ENCODE measurements at places on chromosomes 2 and 18.

DNA sequence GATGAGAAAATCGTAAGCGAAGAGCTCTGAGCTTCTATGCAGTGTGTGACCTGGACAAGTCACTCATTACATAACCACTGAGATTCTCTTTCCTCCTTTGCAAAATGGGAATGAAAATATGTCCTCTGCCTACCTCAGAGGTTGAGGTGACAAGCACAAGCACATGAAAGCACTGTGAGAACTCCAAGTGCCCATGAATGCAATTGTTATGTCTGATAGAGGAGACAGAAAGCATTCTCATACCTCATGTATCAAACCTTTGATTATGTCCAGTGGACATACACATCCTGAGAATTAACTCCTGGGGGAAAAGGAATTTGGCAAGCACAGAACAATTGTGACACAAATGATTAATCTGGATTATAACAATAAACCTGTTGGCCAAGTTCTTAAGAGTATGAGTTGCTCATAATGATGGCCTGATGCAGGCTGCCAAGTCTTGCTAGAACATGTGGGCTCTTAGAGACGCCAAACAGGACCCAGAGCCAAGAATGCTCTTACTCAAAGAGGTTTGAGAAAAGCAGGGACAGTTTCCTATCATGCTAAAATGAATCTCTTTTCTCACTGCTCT, 8.5 kb upstream of the RMDN2 start:
- DNase-seq: no peak

DNA sequence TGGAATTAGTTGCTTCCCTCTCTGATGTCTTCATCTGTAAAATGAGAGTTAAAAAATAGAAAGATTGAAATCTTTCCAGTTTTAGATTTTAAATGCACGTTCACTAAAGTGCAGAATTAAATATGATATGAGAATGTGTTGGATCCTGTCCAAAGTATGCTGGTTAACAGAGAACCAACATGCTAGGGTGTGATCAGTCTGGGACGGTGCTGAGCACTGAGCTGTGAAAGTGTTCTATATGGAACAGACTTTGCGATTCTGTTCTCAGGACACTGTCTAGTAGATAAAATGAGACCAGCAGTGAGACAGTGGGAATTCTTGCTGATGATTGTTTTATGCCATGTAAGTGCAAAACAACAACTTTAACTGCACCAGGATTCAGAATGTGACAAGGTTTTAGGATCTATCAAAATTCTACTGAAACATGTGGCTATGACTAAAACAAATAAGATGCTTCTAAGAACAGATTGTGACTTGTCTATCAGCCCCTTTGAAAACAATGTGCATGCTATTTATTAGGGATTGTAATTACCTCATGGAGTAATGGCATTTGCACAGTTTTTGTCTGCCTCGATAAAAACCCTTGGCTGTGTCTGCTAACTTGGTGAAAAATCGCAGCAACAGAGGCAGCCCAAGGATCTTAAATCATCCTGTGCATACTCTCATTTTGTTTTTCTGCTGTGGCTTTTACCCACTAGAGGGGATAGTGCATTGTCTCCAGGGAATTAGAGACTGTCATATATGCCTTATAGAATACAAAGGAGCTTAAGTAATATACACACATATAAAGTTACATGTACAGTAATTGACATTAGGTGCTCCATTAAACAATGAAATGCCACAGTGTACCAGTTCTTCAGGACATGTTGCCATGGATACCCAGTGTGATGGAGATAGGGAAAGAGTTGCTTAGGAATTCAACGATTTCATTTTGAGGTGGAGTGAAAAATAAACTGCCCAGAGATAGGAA, 55.1 kb downstream of the MAP3K20 start:
- DNase-seq: no peak

GRCh38 chr18:51251625-51252024, 54.1 kb upstream of the MEX3C start:
- no peak for DNase-seq

DNA sequence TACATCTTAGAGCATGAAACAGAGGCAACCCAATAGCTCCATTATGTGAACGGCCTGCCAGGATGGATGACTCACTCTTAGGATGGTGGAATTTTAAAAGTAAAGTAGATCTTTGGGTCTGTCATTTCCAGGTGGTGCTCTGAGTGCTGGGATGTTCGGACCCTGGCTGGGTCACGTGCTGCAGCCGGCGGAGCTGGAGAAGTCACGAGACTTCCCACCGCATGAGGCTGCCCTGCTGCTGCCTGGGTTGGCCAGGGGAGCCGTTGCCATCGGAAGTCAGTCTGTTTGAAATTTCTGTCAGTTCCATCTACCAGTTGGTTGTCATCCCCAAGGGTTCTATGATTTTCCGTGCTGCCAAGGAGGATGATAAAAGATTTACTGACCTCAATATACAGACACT, 93.3 kb upstream of the ALKAL2 start:
- DNase-seq: no peak
